ENCODE measurements at places on chromosomes 11 and 22.

GRCh38 chr22:24894998-24895397, 51.5 kb downstream of the LHFPL7 start:
- no peak for DNase-seq

GRCh38 chr22:37329238-37330140, 47.2 kb downstream of the CYTH4 start:
- DNase-seq = no peak

- DNase-seq = peak; percentile 69
Measured at GRCh38 chr11:123382555-123383074, 47.5 kb upstream of the GRAMD1B start.

- no peak for DNase-seq
Measured at GRCh38 chr11:124801014-124801413, 808 bp upstream of the MSANTD2 start.

- DNase-seq = no peak
Measured at GRCh38 chr22:30204742-30205111, 41.8 kb downstream of the LIF start.

DNA sequence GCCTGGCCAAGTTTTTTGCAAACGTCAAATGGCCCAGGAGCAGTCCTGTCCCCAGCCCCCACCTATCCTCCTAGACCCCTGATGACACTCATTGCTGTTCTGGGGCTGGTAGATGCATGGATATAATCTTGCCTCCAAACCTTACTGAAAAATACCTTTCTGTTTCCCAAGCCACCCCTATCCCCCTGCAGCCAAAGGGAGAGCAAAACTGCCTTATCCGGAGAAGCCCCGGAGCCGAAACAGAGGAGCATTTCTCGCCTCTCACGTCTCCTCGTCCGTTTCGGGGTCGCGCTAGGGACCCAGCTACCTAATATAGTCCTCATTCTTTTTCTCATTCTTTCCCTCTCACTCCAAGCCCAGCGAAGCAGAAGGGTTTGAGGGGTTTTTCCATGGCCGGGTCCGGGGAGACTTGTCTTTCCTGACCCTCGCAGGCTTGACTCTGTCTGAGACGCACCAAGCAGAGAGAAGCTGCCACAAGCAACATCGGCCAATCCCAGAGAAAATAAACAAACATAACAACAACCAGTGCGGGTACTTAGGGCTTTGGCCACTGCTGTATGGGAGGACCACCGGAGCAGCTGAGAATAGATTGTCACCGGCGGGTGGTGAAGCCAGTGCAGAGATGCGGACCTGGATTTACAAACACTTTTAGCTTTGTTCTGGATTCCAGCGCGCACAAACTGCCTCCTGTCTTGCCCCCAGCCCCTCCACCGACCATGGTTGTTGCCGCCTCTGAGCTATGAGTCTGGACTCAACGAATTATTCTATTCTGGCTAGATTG, 1.6 kb downstream of the BSX start:
- peak; percentile 57 for DNase-seq

DNA sequence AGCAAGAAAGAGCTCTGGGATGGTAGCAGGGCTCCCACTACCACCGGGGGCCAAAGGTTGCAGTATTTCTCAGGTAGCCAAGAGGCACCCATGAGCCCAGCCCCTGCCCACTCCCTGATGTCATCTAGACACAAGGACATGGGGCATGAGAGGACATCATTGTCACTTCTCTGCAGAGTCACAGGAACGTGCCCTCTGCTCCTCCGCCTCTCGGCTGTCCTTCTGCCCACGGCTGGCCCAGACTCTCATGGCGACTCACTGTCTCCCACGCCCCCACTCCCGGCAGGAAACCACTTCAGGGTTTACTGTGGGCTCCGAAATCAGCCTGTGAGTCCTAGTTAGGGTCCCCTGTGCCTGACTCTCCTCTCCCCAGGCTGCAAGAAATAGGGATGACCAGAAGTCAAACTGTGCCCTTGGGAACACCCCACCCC, 1.8 kb upstream of the GAL start:
- no peak for DNase-seq

DNA sequence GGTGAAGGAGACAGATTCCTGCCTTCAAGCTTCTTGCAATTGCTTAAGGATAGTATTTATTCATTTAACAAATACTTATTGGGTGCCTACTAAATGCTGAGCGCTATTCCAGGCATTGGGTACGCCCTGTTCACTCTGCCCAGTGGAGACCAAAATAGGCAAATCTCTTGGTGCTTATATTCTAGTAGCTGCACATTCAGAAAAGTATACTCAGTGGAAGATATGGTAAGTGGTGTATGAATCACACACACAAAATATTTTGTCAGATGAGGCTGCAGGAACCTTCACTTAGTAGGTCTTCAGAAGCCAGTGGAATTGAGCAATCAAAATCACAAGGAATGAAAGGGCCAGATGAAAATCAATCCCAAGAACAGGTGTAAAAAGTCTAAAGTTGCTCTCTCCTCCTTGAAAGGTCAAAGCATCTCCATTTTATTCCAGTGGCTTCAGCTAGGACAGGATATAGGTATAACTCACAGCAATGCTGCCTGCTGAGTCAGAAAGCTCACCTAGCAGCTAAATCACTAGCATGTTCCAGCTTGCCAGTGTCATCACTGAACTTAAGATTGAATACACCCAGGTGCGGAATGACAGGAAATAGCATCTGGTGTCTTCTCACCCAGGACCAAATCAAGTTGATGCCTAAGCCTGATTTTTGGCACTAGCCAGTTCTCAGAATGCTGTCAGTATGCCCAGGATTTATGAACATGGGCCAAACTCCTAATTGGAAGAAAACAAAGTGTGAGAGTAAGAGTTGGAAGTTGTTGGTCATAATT, 83.9 kb downstream of the AMOTL1 start:
- DNase-seq = no peak

All from activated CD4-positive, alpha-beta T cell treated with anti-CD3 and anti-CD28 coated beads, Interleukin-2, amount 10 ng/mL, durations not matched to agents 24 days and 14 days (primary cell).